GM06990 (cell line): ENCODE measurements at places on chromosomes 2 and 18.
A peak's percentile ranks its signal among the peaks of the same experiment; 100 is the strongest.

DNA sequence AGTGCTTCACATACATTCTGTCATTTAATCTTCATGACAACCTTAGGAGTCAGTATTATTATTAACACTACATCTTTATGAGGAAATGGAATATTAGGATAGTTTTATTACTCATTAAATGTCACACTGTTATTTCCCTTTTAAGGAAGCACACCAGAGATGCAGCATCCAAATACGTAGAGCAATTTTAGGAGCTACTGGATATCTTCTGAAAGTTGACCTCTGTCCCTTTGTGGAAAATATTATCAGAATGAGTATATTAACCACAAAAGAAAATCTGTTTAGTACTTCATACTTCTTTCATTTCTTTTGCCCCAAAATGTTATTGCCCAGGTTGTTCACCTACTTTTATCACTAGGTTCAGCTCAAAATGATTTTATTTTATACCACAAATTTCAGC is 72.9 kb upstream of the APCDD1 start:
- no peak for DNase-seq

DNA sequence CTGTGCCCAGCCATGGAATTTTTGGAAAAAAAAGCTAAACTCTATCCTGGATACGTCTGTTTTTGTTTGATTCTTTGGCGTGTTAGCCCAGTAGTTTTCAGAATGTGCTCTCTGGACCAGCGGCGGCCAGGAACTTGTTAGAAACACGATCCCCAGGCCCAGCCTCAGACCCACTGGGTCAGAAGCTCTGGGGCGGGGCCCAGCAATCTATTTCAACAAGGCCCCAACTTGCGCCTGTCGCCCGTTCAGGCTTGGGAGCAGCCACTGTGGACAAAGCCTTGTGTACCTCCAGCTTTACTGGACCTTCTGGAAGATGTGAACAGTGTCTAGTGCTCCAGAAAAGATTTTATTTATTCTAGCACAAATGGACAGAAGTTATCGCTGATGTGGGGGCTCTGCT is 14.3 kb downstream of the CABLES1 start:
- no peak for DNase-seq

- DNase-seq = no peak
Observed at GRCh38 chr2:101265893-101266499, 13.3 kb downstream of the CNOT11 start.

DNA sequence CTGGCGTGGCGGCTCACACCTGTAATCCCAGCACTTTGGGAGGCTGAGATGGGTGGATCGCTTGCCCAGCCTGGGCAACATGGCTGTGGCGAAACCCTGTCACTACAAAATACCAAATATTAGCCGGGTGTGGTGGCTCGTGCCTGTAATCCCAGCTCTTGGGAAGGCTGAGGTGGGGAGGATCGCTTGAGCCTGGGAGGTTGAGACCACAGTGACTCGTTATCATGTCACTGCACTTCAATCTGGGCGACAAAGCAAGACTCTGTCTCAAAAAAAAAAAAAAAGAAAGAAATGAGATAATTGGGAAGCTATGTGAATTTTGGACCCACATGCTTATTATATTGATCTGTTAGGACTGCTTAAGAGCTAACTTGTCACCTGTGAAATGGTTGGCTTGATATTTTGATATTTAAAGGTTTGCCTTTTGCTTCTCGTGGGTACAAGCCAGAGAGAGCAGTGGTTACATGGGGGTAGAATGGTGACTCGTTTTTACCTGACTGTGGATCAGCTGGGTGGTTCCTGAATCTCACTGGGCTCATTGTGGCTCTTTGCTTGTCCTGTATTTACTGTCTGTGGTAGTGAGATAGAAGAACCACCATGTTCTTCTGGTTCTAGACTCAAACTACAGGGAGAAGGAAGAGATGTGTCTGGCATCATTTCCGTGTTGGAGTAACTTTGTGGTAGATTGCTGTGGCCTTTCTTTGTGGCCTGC is 28.9 kb downstream of the ZNF532 start:
- no peak for DNase-seq

DNA sequence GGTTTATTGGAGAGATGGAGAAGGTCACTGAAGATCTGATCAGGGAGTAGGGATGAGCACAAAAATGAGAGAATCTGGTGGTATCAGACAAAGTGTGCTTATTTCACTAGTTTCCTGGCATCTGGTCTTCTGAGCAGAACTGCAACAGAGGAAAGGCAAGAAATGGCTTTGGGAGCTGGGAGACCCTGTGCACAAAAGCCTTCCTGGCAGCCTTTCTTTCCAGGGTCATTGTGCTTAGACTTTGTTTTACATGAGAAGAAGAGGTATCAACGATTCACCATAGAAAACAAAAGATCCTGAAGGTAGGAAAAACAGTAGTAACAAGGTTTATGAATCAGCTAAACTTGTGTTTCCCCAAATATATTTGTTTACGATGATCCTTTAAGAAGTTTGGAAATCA is 162.9 kb downstream of the CNTNAP5 start:
- no peak for DNase-seq

DNA sequence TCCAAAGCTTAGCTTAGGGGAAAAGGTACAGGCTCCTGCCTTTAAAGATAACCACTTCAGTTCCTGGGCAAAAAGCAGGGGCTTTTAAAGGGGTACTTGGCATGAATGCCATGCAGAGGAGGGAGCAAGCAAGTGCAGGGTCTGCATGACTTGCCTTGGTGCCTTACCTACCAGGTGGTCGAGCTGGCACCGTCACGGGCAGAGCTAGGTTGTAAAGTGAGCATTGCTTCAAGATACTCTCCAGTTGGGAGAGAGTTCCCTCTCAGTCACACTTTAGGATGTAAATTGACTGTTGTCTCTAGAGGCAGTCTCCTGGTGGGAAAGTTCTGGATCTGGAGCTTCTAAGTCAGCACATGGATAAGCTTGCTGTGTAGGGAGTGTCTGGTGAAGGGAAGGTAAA is 58.6 kb upstream of the MCFD2 start:
- DNase-seq = no peak

DNA sequence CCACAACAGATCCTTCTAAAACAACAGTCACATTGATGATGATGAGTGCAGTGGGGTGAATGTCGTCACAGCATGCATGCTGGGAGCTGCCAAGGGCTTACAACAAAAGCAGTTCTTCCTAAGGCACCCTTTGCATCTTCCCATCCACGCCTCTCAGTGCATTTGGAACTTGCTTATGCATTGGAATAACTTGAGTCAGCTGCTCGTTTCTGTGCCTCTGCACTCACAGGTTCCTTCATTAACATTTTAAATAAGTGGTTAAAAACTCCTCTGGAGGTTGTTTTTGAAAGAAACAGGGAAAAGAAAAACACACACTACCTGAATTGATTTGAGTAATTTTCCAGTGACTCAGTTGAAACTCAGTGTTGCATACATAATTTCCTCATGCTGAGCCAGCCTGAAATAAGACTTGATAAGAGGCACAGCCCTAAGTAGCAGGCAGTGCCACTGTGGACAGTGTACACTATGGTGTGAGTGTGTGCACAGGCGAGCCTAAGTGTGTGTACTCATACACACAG is 46.8 kb upstream of the TRIM43B start:
- no peak for DNase-seq

- peak; percentile 80 for DNase-seq
Observed at GRCh38 chr2:25314514-25315315, 27.0 kb downstream of the DNMT3A start.

DNA sequence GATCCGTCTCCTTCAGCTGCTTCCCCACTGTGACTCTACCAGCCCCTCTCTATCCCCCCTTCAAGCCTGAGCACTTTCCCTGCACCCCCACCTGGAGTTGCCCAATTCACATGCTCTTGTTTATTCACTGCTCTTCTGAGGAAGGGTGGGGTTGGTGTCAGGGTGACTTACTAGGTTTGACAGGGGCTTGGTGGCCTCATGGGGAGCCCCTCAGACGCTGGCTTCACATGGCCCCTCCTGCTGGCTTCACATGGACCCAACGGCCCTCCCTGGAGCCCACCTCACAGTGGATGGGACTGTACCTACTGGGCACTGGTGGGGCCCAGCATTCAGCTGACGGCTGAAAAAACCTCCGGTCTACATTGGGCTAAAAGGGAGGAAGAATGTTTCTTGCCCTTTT is 16.7 kb upstream of the MRPL33 start:
- DNase-seq = no peak

- no peak for DNase-seq
Observed at GRCh38 chr2:134582547-134582899, 136.3 kb downstream of the TMEM163 start.

DNA sequence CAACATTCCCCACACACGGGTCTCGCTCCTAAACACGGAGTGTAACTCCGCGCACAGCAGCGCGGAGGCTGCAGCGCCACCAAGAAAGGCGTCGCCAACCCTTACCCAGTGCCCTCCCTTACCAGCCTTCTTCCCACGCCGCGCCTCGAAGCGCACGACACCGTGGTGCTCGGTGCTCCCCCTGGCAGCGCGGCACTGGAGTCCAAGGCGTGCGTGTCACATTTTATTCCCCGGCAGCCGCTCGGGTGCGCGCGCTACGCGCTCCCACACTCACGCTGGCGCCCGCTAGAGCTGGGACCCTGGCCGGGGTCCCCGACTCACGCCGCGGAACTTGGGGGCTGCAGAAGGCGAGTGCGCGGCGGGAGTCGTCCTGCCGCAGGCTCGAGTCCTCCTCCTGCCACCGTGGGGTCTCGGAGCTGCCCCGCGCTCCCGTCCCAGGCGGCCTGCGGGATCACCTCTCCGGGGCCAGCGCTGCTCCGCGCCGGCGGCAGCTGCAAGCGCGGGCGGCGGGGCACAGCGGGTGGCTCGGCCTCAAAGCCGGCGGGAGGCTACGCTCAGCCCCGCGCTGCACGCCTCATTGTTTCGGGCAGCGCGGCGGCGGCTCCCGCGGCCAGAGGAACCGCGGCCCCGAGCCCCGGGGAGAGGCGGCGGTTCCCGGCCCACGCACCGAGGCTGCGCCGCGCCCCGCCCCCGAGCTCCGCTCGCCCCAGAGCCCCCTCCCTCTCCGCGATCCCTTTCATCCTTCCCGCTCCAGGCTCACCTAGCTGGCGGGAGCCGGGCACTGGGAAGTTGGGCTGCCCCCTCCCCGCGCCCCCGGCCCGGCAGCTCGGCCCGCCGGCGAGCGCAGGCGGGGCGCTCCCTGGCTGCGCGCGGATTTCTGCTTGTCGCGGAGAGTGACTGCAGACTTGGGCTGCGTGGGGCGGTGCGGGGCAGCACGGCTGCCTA is at the start of gene ST6GAL2:
Gene ST6GAL2 (minus strand): TSS at position 197 of the 945 bp plus-strand sequence. CDS start 42,190 bp downstream, outside the sequence.
- peak; percentile 14 for DNase-seq

DNA sequence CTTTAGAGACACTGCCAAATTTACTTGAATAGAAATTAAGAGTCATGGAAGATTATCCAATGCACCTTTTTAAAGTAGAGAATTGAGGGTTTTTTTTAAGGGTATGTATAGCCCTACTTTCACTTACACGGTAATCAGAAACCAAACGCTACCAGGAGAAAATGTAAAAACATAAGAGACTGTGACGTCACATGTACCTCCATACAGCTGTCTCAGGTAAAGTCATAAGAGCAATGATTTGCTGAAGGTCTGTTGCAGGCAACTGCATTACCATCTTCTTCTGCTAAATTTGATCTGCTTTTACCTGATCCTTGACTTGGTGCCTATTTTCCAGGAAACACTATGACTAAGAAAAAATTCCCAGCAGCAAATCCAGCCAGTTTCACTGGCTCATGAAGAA is 478.5 kb upstream of the DDX18 start:
- no peak for DNase-seq

DNA sequence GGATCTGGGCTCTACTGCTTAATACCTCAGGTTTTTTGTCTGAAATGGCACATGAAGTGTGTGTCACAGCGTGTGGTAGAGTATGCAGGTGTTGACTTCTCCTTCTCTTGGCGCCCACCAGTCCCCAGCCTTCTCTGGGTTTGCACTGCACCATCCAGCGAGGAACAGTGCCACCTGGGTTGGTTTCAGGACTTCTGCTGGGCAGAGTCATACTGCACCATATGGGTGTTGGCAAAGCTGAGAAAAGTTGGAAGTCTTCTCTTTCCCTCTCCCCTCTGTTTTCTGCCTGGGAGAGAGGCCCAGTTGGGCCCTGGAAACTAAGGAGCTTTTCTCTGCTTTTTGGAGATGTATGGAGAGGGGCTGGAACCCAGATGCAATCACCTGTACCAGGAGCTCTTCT is 43.8 kb downstream of the TMEM185B start:
- no peak for DNase-seq

DNA sequence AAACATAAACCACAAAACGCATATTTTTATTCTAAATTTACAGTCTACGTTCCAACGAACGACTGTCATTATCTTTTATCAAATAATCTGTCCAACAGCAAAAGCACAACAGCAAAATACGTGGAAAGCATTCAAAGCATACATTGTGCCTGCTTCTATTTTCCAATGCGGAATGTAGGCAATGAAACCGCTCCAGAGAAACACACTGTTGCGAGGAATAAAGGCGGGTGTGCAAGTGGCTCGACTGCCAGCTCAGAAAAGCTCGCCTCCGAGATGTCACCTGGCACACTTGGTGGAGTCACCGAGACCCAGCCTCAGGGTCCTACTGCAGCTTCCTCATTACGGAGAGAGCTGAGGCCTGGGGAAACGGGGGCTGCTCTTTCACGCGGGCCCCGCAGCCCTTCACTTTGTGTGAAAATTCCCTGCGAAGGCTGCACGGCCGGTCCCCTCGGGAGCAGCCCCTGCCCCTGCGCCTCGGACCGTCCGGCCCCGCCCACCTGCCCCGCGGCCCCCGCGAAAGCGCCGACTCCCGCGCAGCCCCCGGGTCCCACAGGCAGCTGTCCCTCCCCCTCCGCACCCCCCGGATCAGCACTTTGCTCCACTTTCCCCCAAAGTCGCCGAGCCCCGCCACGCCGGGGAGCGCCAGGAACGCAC is 752 bp downstream of the MGAT4A start:
- no peak for DNase-seq

DNA sequence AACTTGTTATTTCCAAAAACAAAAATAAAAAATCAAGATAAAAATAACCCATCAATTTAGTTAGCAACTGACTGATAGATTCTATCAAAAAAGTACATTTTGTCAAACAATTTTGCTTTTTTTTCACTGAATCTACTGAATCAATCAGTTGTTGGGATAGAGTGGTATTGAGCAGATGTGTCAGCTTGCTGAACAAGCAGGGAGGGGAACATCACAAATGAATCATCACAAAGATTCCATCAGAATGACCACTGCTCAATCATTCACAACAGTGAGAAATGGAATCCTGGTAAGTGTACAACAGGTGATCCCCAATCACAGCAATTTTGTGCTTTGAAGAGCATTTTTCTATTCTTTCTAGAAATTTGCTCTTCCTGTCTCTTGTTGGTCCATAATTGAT is 12.3 kb upstream of the SLC14A2 start:
- no peak for DNase-seq
